ENCODE measurements at places on chromosomes 3 and 15.

GRCh38 chr3:53593611-53594010 lies 99.2 kb downstream of the CACNA1D start:
- no peak for DNase-seq

- DNase-seq = no peak
Observed at GRCh38 chr3:149215515-149215914, 6.1 kb downstream of the CP start.

DNA sequence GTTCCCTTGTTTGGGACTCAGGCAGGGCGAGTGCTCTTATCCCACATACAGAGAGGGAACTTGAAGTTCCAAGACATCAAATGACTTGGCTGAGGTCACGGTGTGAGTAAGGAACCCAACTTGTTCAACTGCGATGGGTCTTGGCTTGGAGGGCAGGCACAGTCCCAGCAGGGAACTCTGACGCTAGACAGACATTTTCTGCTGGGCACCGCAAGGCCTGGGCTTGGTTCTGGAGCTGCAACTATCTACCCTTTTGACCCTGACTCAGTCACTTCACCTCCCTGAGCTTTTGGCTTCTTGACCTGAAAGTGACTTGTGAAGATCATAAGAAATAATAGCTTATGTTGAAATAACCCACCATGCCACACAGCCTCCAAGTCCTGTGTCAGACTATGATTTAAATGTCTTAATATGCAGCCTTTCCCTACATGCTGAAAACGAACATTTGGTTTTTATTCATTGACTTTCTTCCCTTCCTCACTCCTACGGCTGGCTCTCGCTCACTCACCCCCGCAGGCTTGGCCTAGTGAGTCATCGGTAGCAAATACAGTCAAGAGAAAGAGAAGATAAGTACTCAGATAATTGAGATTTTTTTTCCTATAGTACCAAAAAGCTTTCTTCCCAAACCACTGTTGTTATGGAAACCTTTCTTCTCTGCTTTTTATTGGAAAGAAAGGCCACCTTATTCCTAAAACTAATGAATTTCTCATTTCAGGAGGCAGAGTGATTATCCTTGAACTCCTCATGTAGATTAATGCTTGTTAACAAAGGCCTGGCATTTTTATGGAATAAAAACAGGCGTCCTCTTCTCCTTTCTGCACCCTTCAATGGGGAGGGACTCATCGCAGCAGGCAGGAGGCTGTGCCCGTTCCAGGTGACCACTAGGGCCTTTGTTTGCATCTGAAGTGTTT lies 178.4 kb downstream of the ATP10A start:
- DNase-seq = peak; percentile 30

DNA sequence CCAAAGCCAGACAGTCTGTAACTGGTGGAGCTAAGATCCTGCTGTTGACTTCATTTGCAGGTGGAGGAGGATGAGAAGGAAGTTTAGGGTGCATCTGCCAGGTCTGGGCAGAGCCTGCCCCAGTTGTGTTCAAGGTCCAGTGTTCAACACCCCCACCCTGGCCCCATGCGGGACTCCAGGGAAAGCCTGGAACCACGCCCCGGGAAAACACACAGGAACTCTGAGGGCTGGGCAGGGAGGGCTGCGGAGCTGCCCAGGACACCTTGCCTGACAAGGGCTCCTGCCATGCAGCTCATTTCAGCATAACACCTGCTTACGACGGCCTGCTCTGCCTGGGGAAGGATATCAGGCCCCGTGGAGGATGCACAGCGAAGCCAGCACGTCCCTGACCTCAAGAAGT lies 286.3 kb downstream of the XXYLT1 start:
- DNase-seq = no peak

- DNase-seq = no peak
Observed at GRCh38 chr3:39170461-39170860, 17.1 kb upstream of the CSRNP1 start.

DNA sequence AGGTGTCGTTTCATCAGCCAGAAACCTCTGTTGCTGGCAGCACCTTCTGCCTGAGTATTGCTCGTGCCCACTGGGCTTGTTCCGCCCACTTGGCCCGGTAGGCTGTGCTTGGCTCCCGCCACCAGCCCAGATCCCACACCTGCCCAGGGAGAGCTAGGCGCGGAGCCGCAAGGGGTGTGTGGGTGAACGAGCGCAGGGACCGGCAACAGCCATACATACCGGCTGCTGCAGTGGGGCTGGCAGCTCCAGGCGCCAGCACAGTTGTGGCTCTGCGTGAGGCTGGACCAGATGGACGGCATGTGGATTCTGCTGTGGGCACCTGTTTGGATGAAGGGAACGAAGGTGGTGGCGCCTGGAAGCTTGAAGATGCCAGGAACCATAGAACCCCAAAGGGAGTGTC lies 331.5 kb upstream of the MCTP2 start:
- no peak for DNase-seq

DNA sequence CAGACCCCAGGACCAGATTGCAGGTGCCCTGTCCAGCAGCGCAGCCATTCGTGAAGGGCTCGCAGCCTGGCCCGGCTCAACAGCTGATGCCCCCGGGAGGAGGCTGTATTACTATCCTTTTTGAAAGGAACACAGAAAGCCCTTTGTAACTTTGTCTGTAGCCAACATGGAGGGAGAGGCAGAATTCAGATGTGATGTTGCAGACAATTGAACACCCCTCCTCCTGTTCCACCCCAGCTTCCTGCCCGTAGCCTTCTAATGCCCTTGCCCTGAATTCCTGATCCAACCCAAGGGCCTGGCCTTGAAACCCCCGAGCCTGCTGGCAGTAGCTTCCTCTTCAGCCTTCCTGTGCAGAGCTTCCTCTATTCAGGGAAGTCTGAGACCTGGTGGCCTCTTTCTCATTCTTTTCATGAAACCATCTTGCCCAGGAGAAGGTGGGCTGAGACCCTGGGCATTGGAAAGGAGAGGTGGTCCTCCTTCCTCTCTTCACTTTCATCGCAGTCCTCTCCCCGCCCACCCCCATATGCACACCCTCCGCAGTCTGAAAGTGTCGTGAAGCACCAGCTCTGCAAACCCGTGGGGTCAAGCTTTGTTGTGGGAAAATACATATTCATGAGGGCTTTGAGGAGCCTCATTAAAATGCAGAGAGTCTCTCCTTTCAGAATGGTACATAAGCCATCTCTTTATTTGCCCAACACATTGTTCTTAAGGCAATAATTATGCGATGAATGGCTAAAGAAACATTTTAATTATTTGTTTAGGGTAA lies 109.2 kb downstream of the APBA2 start:
- DNase-seq = peak; percentile 19

- no peak for DNase-seq
Observed at GRCh38 chr3:38008971-38009580, 18.5 kb downstream of the VILL start.

DNA sequence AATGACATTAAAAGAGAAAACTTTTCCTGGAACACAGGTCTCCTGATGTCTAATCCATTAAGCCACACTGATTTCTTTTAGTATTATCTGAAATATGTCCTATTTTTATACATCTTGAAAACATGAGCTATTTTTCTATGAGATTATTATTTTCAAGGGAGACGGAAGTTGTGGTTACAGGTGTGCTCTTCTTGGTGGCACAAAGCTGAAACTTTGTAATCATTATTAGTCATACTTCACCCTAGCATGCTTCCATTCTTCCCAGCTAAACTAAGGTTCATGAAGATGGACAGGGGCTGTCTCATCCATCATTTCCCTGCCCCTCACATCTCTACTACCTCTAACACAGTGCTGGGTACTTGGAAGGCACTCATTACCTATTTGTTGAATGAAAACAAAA lies 85.6 kb upstream of the POU1F1 start:
- DNase-seq = no peak

DNA sequence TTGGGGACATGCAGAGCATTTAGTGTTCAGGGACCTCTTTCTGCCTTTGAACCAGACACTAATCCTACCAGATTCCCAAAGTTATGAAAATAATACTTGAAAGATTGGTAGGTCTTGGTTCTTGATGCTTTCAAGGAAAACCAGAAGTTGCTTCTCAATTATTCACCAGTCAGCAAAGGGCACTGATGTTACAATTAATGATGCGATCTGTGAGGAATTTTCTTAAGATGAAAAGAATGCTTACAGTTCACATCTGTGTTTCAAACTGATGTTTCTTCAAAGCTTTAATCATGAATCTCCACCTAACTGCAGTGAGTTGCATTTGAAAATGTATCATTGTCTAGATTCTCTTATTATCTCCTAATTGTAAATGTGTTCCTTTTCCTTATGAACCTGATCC lies 161.0 kb downstream of the NAALADL2 start:
- DNase-seq = no peak

- DNase-seq = no peak
Observed at GRCh38 chr3:67382536-67382935, 271.9 kb downstream of the SUCLG2 start.

DNA sequence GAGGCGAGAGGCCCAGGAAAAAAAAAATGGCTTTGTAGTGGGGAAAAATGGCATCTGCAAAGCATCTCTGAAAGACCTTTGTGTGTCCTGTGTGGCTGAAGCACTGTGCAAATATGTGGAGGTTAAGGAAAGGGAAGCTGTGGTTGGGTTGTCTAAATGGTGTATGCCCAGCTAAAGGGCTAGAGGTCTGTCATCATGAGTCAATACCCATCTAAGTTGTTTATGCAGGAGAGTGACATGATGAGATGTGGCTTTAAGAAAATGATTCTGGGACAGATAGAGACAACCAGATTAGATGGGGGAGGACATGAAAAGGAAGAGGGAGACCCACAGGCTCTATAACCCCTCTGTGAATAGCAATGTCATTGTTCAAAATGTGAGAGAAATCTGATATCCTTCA lies 280.7 kb downstream of the MFSD1 start:
- DNase-seq = no peak

GRCh38 chr15:33314069-33314468 lies 3.3 kb downstream of the RYR3 start:
- no peak for DNase-seq

GRCh38 chr15:74191798-74192197 lies 10.8 kb downstream of the STRA6 start:
- peak; percentile 7 for DNase-seq

DNA sequence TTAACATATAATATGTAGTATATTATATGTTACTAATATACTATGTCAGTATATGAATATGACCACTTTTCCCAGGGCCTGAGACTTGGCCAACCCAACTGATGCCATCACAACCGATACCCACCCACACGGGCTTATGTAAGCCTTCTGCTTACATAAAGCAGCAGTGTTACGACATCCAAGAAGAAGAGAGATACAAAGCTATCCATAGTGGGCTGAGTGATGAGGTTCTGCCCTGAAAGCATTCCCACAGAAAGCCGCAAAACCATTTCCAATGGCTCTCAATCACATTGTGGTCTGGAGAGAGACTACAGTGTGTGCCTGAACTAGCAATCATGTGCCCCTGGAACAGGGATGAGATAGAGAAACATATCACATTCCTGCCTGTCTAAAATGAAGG lies 177.9 kb downstream of the PLOD2 start:
- DNase-seq = peak; percentile 27

- DNase-seq = no peak
Observed at GRCh38 chr15:55770261-55770660, 27.3 kb upstream of the PRTG start.

- peak; percentile 56 for DNase-seq
Observed at GRCh38 chr3:114155370-114155821, 23.5 kb downstream of the DRD3 start.

- no peak for DNase-seq
Observed at GRCh38 chr15:22880068-22880980, 41.9 kb downstream of the NIPA2 start.

DNA sequence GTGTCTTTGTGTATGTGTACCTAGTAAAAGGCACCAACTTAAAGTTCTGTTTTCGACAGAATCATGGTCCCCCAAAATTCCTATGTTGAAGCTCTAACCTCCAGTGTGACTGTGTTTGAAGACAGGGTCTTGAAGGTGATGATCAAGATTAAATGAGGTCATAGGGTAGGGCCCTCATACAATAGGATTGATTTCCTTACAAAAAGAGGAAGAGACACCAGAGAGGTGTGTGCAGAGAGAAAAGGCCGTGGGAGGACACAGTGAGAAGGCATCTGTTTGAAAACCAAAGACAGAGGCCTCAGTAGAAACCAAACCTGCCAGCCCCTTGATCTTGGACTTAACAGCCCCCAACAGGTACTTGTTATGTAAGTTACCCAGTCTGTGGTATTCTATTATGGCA lies 52.0 kb upstream of the CORO2B start:
- peak; percentile 26 for DNase-seq

All from suppressor macrophage (primary cell).